ENCODE measurements at places on chromosomes 2 and 18. TPM values are rescaled to one million over a fixed set of nuclear protein-coding genes. Genes with fewer than 3 reads are reported as not detected.

The CCDC178 gene
- polyA plus RNA-seq: not detected

GRCh38 chr2:241451840-241452506, 56.4 kb downstream of the STK25 start:
- no peaks in the 10 kb centered on the region for H3K27me3 ChIP-seq
- DNase-seq: no peak
- no peak overlapping the region for H3K27ac ChIP-seq
- no peak overlapping the region for H3K4me3 ChIP-seq

DNA sequence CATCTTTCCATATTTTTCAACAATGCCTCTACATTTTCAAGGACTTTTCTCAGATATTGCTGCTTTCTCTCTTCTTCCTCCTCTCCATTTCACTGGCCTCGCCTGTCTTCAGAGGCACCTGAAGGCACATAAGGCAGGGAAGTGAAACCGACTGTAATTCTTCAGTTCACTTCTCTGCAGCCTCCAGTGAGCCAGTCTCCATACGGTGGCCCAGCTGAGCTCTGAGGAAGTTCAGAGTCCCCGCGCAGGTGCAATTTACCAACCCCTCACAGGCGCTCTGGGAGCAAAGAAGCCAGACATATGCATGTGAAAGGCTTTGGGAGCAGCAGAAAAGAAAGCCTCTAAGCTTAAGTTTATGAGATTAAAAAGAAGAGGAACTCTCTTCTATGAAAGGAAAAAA, 12.4 kb downstream of the KLHL14 start:
- H3K36me3 ChIP-seq: no peaks in the 10 kb centered on the region
- H3K4me3 ChIP-seq: no peak overlapping the region

DNA sequence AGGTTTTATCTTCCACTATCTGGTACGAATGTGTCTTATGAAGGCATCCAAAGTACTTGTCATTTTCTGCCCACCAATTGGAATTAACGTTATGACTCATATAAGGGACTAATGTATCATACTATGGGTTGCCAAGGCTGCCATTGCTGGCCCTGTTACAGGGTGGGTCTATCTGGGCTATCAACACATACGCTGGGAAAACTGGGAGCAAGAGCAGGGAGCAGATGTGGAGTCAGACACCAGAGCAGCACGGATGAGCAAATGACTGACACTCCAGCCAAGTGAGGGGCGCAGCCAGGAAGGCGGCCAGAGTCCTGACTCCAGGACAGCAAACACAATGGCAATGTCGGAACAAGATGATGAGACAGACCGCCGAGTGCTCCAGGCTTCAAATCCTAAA, 145.9 kb downstream of the COPS8 start:
- no peak for DNase-seq
- peaks cover 27% of the 10 kb centered on the region for H3K4me1 ChIP-seq
- H3K4me3 ChIP-seq: no peak overlapping the region
- H3K27me3 ChIP-seq: no peaks in the 10 kb centered on the region
- no peaks in the 10 kb centered on the region for H3K36me3 ChIP-seq

The CCDC74A gene
- 21.3 TPM for polyA plus RNA-seq

- H3K27me3 ChIP-seq: no peaks in the 10 kb centered on the region
- peaks cover 13% of the 10 kb centered on the region for H3K4me1 ChIP-seq
- H3K4me3 ChIP-seq: no peak overlapping the region
These were observed 32.3 kb downstream of the DNMT3A start for GRCh38 chr2:25309402-25309801.

GRCh38 chr18:57428221-57429150, 6.7 kb upstream of the ONECUT2 start:
- H3K4me3 ChIP-seq: no peak overlapping the region
- H3K36me3 ChIP-seq: no peaks in the 10 kb centered on the region
- H3K4me1 ChIP-seq: no peaks in the 10 kb centered on the region
- H3K27me3 ChIP-seq: peaks cover 19% of the 10 kb centered on the region
- no peak for DNase-seq

GRCh38 chr2:210199854-210200253, 25.4 kb downstream of the ACADL start:
- DNase-seq: no peak
- no peak overlapping the region for H3K27ac ChIP-seq

The ARL4C gene
- polyA plus RNA-seq: 24.0 TPM

GRCh38 chr2:42874949-42875801, 82.8 kb upstream of the HAAO start:
- H3K36me3 ChIP-seq: no peaks in the 10 kb centered on the region
- no peaks in the 10 kb centered on the region for H3K4me1 ChIP-seq
- H3K27me3 ChIP-seq: no peaks in the 10 kb centered on the region
- no peak overlapping the region for H3K27ac ChIP-seq
- H3K4me3 ChIP-seq: no peak overlapping the region
- no peak for DNase-seq

The CBLN2 gene
- 0.37 TPM for polyA plus RNA-seq

DNA sequence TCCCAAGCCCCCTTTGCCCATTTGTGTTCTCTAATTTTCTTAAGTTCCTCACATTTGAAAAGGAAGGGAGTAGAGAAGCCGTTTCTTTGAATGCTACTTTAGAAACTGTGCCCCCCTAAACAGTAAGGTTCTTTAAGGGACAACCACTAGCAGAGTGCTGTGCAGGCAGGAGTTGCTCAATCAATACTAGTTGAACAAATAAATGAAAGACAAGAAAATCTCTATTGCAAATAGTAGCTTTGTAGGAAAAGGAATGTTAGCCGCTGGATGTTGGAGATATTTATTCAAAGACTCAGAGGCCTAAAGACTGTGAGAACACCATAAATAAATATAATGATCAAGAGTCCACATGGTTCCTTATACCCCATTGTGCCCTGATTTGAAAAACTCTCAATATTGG, 119.8 kb upstream of the SMAD7 start:
- H3K27me3 ChIP-seq: no peaks in the 10 kb centered on the region
- H3K4me1 ChIP-seq: no peaks in the 10 kb centered on the region
- no peak for DNase-seq

DNA sequence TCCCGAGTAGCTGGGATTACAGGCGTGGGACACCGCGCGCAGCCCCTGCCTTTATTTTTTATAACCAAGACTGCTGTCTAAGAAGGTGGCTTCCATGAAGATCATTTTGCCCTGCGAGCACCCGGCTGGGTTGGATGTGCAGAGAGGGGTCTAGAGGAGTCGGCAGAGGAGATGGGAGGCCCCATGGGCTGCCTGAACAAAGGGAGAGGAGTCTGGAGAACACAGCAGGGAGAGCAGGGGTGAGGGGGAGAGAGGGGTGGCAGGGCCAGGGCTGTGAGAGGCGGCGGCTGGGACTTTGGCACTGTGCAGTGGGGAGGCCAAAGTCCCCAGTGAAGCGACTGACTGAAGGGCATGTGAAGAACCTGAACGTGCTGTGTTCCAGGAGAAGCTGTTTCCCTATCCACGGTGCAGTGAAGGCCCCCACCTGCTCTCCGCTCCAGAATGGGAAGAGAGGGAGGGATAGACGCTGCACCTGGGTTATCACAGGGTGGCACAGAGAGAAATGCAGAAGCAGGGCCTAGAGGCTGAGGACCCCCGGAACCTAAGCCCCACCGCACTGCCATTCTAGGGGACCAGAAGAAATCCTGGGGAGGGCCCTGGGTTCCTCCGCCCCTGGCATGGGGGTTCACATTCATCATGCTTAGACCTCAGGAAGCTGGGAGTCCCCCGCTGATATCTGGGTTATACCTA, 24.8 kb upstream of the FOSL2 start:
- no peak for DNase-seq
- H3K36me3 ChIP-seq: no peaks in the 10 kb centered on the region
- H3K27me3 ChIP-seq: no peaks in the 10 kb centered on the region
- no peak overlapping the region for H3K4me3 ChIP-seq
- H3K4me1 ChIP-seq: peaks cover 35% of the 10 kb centered on the region

DNA sequence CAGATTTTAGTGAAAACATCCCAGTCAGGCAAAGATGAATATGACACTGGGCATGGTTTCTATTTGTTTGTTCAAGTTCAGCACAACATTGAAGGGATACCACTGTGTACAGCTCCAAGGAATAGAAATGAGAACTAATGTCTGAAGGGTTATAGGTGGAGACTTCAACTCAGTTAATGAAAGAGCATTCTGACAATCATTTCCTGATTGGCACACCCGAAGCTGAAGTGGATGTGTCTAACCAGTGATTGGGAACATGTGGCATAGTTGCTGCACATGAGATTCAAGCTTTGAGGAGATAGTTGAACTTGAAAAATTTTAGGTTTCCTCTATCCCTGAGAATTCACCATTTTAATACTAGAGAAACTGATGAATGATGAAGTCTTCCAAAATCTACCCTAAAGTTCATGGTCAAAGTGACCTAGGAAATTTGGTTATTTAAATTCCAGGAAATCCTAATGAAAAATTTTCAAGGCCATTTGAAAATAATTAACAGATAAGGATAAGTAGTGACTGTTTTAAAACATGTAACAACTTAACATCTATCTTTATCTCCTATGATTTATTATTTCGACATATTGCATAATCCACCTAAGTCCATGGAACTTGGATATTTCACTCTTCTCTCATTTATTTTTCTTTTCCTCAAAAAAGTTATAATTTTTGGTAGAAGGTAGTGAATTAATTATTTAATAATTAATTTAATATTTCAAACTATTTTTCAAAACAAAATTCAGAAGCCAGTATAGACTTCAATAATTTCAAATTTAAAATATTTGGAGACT, 38.0 kb downstream of the SLC9A4 start:
- H3K4me1 ChIP-seq: no peaks in the 10 kb centered on the region
- no peaks in the 10 kb centered on the region for H3K36me3 ChIP-seq
- no peak overlapping the region for H3K27ac ChIP-seq
- no peaks in the 10 kb centered on the region for H3K27me3 ChIP-seq
- H3K4me3 ChIP-seq: no peak overlapping the region

The NAT8 gene
- polyA plus RNA-seq: not detected
